ENCODE measurements at places on chromosomes 5 and 9. TPM values are rescaled to one million over a fixed set of nuclear protein-coding genes. Genes with fewer than 3 reads are reported as not detected.

Gene KLF9
- total RNA-seq = 15.7 TPM

DNA sequence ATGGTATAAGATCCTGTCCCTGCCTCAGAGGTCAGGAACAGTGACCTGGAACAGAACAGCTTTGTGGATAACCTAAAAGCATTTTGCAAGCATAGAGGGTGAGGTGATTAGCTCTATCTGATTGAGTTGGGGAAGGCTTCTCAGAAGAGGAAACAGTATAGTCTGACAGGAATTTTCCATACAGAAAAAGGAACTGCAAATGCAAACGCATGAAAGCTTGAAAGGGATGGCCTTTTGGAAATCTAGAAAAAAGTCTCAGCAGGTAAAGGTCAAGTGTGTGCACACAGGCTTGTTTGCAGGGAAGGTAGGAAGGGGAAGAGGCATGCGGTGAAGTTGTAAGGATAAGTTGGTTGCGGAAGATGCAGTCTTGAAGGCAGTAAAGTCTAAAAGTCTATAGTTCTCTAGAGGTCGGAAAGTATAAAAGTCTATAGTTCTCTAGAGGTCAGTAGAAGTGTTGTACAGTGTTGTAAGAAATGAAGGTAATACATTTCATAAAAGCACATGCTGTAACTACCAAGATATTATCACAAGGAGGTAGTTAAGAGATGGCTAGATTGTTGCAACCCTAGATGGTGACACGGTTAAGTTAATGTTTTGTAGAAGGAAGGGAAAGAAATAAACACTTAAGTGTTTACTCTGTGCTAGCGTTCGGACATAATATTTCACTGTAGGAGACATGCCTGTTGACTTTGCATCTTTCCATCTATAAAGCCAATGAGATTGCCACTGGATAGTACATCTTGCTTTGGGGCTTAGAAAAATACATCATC is 16.7 kb upstream of the HSPB3 start:
- no peak for ATAC-seq

Gene IRX1
- 7.1 TPM for total RNA-seq

GRCh38 chr5:113043491-113043931 is 66.9 kb downstream of the DCP2 start:
- ATAC-seq = peak; percentile 85

DNA sequence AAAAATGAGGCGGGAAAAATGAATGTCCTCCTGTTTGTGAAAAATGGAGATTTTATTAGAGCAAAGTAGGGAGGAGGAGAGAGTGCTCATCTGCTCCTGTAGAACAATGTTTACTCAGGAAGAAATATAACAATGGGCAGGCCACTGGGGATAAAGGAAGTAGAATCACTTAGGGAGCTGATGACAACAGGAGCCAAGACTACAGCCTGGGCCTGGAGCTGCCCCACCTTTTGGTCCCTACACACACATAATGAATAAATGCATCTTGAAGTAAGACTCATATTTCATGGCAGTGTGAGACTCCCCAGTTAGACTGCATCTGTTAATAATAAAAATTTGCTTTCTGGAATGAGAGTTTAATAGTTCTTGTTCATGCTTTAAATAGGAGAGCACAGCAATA is 1939.8 kb downstream of the EFNA5 start:
- ATAC-seq = peak; percentile 99

GRCh38 chr9:83274787-83275186 is 211.8 kb upstream of the RASEF start:
- ATAC-seq = no peak

Gene ZFR
- 72.5 TPM for total RNA-seq

GRCh38 chr9:35852876-35853865 is 17.0 kb downstream of the OR13J1 start:
- no peak for ATAC-seq

DNA sequence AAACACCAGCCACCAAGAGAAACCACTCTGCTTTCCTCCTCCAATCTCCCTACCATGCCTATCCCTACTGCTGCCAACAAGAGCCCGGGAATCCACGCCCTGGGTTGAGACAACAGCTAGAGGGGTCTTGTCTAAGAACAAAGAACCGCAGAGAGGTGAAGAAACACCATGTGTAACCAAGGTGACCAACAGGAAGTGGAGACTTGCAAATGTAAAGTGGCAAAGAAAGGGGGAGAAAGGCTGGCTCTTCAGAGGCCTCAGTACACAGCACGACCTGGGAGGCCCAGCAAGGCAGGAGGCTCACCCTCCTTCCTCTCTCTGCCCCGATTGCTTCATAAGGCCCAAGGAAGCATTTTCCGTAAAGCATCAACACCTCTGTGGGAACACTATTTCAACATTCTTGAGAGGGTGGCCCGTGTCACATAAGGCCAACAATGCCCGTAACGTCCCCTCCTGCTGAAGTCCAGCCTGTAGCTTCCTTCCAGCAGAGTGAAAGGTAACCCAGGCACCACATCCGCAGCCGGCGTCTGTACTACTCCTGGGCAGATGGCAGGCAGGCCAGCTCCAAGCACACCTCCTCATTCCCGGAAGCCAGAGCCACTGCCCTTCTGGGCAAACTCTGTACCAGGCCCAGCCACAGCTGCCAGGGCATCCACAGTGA is 18.3 kb downstream of the CCNJL start:
- no peak for ATAC-seq

Gene LURAP1L
- 2.4 TPM for total RNA-seq

Gene RNF208
- 0.41 TPM for total RNA-seq

DNA sequence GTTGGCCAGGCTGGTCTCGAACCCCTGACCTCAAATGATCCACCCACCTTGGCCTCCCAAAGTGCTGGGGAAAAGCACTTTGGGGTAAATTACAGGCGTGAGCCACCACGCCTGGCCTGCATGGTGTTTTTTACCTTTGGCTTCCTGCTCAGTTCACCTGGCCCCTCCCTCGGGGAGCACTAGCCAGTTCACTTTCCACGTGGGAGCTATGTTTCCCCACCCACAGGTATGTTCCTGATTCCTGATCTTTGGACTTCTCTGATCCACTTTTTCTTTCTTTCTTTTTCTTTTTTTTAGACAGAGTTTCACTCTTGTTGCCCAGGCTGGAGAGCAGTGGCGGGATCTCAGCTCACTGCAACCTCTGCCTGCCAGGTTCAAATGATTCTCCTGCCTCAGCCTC is 15.8 kb downstream of the DAB2IP start:
- no peak for ATAC-seq

- no peak for ATAC-seq
Measured at GRCh38 chr5:158910782-158911692, 188.7 kb downstream of the EBF1 start.

DNA sequence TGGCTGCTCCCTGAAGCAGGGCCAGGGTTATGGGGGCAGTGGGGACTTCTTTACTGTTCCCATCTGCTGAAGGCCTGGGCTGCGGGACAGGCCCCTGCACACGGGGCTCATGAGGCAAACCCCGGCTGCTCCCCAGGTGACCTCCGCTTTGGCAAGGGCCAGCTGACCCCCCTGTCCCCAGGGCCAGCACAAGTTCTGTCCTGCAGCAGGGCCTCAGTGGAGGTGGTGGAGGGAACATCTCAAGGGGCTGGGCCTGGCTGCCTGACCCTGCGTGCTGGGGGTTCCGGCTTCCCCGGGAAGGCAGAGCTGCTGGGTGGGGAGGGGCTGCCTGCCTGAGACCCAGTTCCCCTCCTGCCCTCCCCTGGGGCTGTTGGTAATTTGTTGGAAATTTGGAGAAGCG is 67.4 kb upstream of the RNU6ATAC start:
- ATAC-seq = no peak

- ATAC-seq = no peak
Measured at GRCh38 chr5:124301850-124302249, 444.6 kb downstream of the ZNF608 start.

- no peak for ATAC-seq
Measured at GRCh38 chr5:54886866-54887265, 98.5 kb downstream of the ESM1 start.

- no peak for ATAC-seq
Measured at GRCh38 chr9:69578026-69578425, 94.1 kb downstream of the APBA1 start.

Data from motor neuron (in vitro differentiated cells).